8988T (cell line): ENCODE measurements at places on chromosomes 16 and 17.
A peak's percentile ranks its signal among the peaks of the same experiment; 100 is the strongest.

DNA sequence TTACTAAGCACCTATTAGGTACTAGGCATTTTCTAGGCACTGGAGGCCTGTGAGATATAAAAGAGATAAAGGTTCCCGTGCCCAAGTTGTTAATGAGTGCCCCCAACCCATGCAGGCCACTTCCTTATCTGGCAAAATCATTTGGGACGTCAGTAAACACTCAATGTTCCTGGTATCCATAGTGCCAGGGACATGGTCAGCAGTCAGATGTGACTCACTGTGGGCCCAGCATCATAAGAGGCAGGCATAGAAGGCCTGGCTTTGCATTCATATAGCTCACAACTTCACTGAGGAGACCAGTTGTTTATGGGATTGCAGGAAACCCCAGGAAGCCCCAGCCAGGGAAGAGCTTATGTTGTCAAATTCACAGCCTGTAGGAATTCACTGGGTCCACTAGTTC lies 81.1 kb downstream of the MRC2 start:
- no peak for DNase-seq

GRCh38 chr16:4098501-4098900 lies 17.7 kb downstream of the ADCY9 start:
- no peak for DNase-seq

- no peak for DNase-seq
Observed at GRCh38 chr17:58811290-58811689, 55.6 kb downstream of the PPM1E start.

GRCh38 chr16:2777231-2777902 lies at the start of gene ELOB:
TSS of gene ELOB (minus strand) at chr16:2777280. CDS start at chr16:2777239, 41 bp downstream.
- peak; percentile 93 for DNase-seq

DNA sequence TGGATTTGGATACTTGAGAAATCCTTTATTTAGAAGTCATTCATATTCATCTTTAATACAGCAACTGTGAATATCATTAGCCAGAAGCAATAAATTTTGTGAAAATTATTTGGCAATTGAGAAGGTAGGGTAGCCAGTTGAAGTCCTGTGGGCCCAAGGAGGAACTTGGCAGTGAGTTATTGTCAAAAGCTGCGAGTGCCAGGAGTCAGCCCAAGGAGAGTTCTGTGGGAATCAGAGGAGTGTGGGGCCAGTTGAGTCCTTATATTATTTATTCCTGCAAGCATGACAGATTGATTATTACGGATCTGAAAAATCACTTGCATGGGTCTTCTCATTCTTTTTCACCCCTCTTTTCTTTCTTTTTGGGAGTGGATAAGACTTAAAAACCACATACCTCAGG lies 38.3 kb downstream of the PRKCA start:
- DNase-seq = no peak

DNA sequence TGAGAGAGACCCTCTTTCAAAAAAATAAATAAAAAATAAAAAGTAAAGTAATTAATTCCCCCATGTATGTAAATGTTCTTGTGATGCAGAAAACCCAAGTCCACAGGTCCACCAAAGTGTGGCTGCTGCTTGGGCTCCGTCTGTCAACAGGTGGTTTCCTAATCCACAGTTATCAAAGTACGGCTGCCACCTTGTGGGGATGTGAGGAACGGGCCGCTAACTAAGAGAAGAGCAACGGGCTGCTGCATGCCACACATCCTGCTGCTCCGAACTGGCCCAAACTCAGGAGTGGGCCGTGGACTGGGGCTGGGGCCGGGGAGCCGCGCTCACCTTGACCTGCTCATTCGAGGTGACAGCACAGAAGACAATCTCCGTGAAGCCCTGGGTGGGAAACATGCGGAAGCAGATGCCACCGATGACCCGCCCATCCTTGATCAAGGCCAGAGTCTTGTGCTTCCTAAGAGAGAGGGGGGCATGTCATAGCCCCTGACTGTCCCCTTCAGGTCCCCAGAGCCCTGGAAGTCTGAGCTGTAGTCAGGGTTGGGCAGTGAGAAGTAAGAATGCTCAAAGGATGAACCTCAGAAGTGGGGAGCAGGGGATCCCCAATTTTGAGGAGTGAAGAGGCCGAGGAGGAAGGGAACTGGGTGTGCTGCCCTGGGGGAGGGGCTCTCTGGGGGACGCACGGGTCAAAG lies 4.3 kb downstream of the KAT2A start:
- peak; percentile 63 for DNase-seq

DNA sequence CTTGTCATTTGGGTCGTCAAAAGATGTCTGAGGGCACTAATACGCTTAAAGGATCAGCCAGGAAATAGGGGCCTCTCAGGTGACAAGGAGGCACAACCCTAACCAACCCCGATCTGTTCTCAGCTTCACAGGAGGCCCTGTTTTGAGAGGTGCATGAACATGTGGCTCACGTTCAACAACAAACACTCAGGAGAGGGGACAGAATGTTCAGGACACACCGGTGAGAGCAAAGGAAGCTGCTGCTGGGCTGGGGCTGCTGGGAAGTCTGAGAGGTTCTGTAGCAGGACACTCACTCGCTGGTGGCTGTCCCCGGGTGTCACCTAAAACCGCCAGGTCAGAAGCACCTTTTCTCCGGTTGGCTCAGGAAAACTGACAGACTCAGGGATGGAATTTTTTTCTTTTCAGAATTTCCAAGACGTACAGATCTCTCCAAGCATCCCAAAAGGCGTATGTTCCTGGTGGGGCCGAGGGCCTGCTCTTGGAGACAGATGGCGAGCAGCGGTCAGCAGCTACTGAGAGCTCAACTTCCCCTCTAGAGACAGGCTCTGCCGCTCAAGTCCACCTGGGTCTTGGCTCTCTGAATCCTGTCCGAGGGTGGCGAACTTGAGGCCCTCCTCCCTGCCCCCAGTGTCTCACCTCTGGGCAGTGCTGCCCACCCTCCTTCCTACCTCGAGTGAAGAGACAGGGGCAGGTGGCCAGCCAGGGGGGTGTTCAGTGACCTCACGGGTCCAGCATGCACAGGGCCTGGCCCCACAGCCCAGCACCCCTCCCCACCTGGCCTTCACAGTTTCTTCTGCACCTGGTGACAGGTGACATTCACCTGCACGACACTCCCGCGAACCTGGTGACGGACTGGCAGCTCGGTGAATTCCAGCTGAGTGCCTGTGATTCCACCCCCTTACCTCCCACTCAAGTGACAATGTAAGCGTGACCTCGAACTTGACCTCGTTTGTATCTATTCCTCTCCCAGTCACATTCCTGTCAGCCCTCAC lies 22.9 kb downstream of the CLUH start:
- peak; percentile 10 for DNase-seq

- DNase-seq = no peak
Observed at GRCh38 chr17:77330602-77331081, 189.9 kb downstream of the SEC14L1 start.

- no peak for DNase-seq
Observed at GRCh38 chr16:74307383-74307782, 10.8 kb downstream of the PSMD7 start.

DNA sequence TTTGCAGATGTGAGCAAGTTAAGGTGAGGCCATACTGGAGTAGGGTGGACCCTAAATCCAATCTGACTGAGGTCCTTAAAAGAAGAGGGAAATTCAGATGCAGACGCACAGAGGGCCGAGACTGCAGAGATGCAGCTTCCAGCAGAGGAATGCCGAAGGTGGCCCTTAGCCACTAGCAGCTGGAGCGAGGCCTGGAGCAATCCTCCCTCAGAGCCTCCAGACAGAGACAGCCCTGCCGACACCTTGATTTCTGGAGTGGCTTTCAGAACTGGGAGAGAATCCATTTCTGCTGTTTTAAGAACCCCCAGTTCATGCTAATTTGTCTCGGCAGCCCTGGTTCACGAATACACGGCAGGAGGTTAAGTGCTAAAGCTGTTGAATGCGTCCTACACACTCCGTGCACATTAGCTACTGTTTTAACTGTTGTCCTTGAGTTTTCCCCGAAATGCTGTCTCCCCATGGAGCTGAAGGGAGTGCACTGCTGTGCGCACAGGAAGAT lies 135.5 kb downstream of the IRF8 start:
- DNase-seq = no peak

GRCh38 chr17:73404246-73404645 lies 92.4 kb upstream of the CDC42EP4 start:
- no peak for DNase-seq

DNA sequence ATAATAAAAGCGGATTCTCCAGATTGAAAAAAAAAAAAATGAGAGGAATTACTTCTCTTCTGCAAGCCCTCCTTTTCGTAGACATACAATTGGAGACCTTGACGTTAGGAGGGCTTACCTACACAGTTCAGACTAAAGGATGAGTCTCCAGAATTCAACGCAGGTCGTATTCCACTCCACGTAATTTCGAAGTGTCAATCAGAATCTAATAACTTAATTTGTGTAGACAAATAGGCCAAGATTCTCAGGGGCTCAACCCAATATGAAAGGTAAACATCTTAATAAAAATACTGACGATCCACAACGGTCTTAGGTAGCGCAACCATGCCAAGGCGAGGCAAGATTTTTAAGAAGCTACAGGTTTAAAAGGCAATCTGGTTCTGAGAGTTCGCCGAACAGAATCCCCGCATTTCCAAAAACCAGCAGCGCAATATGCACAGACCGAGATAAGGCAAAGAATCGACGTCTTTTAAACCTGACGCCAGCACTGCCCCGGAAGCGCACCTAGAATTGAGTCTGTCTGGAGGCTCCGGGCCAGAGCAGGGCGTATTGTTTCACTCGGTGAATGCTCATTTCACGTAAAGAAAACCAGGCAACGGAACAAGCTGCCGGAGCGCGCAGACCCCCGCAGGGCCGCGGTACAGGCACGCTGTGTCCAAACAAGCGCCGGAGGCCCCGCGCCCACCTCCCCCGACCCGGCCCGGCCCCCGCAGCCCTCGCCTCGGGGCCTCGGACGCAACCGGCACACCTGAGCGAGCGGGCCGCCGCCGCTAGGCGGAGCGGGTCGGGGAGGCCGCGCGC lies 623 bp downstream of the MBTPS1 start:
- no peak for DNase-seq

DNA sequence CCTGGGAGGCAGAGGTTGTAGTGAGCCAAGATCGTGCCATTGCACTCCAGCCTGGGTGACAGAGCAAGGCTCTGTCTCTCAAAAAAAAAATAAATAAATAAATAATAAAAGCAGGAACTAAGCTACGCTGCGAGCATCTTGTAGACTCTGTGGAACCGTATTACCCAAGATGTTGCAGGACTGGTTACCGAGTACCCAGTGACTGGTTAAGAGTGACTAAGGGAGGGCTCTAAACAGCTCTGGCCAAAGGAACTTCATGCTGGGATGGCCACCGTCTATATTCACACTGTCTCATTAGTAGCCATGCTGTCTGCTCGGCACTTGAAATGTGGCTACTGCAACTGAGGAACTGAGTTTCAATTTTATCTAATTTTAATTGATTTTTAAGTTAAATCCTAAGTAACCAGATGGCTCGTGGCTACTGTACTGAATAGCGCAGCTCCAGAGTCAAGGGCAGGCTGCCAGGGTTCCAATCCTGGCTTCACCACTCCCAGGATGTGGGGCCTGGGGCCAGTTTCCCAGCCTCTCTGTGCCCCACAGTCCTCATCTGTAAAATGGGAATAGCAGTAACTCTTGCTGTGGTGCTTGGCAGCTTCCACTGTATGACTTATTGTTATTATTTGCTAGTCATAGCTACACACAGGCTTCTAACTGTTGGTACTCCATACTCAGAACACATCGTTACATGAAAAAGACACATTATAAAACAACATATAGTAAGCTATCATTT lies 3.0 kb downstream of the NTAN1 start:
- DNase-seq = no peak

GRCh38 chr16:17346621-17347569 lies 123.9 kb downstream of the XYLT1 start:
- DNase-seq = no peak

GRCh38 chr16:7351610-7352510 lies 19.2 kb downstream of the RBFOX1 start:
- no peak for DNase-seq

DNA sequence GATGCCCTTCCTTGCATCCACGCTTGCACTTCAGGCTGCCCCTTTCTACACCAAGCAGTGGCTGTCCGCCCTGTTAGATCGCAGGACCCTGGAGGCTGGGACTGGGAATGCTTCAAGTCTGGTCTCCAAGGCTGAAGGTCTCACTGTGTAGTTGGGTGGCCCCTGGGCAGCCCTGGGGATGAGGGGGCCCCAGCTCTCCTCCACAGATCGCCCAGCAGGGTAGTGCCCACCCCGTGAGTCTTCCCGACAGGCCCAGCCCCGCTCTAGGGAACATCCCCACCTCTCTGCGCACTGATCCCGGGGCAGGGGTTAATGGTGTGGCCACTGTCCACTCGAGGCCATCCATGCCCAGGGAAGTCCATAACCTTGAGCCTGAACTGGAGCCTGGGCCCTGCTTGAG lies 10.3 kb downstream of the ZNF213 start:
- DNase-seq = no peak

GRCh38 chr17:50330151-50330775 lies 15.7 kb upstream of the XYLT2 start:
- DNase-seq = no peak

- DNase-seq = no peak
Observed at GRCh38 chr17:32546031-32546444, 59.2 kb downstream of the CDK5R1 start.

GRCh38 chr16:78001451-78002025 lies 20.8 kb upstream of the CLEC3A start:
- DNase-seq = no peak

DNA sequence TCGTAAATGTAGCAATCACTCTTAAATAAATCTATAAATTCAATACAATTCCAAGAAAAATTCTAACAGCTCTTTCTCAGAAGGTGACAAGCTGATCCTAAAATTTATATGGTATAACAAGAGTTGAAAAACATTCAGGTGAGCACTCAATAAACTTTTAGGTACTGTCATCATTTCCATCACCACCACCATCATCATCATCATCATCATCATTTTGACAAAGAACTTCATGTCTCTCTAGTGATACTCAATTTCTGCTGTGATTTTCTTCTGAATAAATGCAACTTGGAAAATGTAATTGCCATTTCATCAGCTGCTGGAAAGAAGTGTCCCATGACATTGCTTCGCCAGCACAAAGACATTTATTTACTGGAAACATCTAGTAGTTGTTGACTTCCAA lies 222.9 kb upstream of the IRX5 start:
- no peak for DNase-seq

DNA sequence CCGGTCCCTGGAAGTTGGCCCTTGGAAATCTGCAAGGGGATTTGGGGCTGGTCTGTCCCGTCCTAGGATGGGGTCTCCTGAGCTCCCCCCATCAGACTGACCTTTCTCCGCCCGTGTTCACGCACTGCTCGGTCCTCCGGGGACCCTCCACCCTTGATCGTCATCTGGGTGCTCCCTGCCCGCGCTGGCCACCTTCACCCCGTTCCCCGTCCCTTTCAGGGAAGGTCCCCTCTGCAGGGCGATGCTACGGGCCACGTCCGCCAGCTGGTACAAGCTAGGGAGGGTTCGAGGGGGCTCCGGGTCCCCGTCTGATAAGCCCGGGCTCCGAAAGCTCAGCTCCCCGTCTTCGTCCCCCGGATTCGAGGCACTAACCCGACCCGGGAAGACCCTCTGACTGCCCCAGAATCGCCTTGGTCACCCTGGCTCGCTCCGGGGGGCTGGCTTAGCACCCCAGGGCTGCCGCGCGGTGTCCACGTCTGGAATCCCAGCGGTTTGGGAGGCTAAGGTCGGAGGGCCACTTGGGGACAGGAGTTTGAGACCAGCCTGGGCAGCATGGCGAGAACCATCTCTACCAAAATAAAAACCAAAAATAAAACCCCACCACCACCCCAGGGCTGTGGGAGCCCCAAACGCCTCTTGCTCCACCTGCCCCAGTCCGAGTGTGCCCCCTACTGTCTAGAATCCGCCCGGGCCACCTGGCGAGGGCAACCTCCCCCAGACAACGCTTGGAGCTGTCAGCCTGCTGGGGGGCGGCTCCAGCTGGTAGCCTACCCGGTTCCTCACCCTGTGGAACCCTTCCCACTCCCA lies 1.1 kb upstream of the SLC43A2 start:
- peak; percentile 53 for DNase-seq
